Stimulated activated CD4-positive, alpha-beta T cell treated with anti-CD3 and anti-CD28 coated beads, Interleukin-1b, Interleukin-23, amount 100 ng/mL, for 1 hour (primary cell): ENCODE measurements at places on chromosomes 6 and 20.

DNA sequence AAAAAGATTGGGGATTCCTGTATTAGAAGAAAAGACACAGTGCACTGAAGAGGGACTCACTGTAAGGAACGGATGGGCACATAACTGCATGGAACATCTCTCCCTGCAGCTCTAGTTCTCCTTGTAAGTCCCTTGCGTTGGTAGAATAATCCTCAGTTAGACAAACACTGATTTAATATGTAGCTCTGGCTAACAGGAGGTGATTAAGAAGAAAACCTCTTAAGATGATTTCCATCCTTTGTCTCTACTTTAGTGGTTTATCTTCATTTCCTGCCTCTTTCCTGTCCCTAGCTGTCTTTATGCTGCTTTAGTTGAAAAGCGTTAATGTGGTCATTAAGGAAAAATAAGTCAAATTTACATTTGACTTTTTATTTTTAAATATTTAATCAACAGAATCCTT lies 86.6 kb downstream of the SLC16A10 start:
- no peak for DNase-seq

- no peak for DNase-seq
Observed at GRCh38 chr20:60760256-60761000, 491.6 kb upstream of the CDH4 start.

- DNase-seq, result no peak
Observed at GRCh38 chr6:44052419-44053023, 74.7 kb downstream of the MRPL14 start.

- no peak for DNase-seq
Observed at GRCh38 chr6:45467853-45468252, 90.1 kb upstream of the SUPT3H start.

DNA sequence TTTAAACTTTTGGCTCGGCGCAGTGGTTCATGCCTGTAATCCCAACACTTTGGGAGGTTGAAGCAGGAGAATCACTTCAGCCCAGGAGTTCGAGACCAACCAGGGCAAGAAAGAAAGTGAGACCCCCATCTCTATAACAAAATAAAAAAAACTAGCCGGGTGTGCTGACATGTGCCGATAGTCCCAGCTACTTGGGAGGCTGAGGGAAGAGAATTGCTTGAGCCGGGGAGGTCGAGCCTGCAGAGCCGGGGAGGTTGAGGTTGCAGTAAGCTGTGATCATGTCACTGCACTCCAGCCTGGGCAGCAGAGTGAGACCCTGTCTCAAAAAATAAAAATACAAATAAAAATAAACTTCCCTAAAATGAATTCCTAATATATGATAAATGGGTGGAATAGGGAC lies 50.4 kb downstream of the ZMYND8 start:
- DNase-seq, result no peak

GRCh38 chr20:51216850-51217249 lies 193.9 kb upstream of the KCNG1 start:
- no peak for DNase-seq
